Activated T-helper 1 cell treated with anti-CD3 and anti-CD28 coated beads, Interleukin-2, amount 50 U/mL, for 16 hours (primary cell): ENCODE measurements at places on chromosomes 5 and 9.

GRCh38 chr5:170372971-170373370 lies 16.2 kb downstream of the KCNMB1 start:
- no peak for DNase-seq

DNA sequence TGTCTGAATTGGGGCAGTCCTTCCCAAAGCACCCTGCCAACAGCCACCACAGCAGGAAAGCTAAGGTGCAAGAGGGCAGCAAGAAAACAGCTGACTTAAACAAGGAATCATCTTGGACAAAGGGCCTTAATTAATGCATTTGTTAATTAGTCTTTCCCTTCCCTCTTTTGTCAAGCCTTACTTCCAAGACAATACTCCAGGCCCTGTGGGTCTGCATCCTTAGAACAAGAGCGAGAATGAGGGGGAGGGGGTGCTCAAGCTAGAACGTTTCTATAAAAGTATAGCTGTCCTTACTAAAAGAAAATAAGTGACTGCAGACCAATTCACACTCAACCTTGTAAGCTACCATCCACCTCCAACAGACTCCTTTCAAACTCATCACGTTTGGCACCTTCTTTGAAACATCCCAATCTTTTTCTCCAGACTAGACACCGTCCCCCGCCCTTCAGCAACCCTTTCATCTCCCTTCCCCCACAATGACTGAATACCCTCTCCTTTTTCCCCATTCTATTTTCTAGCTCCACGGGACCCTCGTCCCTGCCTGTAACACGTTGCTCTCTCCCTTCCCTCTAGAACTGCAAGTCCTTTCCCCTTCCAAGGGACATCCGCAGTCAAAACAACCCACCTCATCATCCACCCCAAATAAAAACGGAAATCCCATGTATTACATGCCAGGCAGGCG lies 85.7 kb upstream of the RNF38 start:
- no peak for DNase-seq

DNA sequence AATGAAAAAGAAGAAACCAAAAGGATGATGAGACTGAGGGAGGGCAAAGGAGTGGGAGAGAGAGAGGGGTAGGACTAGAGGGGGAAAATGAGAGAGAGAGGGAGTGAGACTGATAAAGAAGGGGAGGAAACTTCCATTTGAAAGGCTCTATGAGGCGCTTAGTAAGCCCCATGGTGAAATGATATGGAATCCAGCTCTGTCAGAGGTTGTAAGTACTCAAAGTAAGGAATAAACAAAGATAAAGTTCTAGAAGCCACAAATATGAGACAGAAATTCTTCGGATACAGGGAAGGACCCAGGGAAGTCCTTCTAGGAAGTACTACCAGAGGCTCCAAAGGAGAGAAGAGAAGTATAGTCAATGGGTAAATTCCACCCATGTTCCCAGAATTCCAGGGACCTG lies 21.7 kb upstream of the VLDLR start:
- no peak for DNase-seq

DNA sequence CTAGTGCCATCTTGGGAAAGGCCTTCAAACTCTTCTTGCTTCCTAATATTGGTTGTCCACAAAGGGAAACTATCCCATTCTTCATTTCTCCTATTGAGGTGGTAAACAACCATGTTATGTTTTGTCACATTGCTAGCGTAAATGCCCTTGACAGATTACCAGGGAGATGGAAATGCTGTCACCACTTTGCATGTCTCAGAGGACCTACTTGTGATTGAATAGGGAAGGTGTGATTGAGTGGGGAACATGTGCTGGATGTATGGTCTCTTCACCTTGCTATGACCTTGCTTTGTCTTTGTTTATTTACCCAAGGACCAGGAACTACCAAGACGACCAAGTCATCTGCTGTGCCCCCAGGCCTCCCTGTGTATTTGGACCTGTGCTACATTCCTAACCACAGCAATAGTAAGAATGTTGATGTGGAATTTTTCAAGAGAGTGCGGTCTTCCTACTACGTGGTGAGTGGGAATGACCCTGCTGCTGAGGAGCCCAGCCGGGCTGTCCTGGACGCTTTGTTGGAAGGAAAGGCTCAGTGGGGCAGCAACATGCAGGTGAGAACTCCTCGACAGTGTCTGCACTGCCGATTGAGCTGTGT lies 96.1 kb downstream of the MAP1B start:
- DNase-seq: no peak

DNA sequence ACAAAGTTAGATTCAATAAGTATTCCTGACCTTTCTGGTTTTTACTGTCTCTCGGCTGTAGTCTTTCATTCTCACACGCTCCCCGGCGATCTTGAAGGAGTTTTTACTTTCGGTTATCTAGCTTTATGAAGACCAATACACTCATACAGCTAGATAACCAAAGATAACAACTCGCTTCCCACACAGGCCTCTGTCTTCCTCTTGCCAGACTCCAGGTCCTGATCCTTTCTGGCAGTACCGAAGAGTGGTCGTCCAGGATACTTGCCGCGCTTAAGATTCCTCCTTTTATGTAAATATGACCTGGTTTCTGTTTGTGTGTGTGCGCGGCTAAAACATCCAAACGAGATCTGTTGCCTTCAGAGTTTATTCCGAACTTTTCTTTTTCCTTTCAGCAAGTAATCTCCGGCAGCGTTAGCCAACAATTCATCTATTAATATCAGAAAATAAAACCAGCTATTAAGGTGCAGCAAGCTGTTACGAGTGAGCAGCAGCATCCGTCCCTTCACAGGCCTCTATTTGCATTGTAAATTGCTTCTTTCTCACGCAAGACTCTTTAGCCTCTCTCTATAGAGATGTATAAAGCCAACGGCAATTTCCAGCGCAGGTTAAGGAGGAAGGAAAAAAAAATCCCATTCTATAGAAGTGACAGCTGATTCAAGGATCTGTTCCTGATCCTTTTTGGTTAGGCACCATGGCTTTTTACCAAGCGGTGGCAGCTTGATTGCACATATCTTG lies 216.1 kb downstream of the MEF2C start:
- DNase-seq: no peak

DNA sequence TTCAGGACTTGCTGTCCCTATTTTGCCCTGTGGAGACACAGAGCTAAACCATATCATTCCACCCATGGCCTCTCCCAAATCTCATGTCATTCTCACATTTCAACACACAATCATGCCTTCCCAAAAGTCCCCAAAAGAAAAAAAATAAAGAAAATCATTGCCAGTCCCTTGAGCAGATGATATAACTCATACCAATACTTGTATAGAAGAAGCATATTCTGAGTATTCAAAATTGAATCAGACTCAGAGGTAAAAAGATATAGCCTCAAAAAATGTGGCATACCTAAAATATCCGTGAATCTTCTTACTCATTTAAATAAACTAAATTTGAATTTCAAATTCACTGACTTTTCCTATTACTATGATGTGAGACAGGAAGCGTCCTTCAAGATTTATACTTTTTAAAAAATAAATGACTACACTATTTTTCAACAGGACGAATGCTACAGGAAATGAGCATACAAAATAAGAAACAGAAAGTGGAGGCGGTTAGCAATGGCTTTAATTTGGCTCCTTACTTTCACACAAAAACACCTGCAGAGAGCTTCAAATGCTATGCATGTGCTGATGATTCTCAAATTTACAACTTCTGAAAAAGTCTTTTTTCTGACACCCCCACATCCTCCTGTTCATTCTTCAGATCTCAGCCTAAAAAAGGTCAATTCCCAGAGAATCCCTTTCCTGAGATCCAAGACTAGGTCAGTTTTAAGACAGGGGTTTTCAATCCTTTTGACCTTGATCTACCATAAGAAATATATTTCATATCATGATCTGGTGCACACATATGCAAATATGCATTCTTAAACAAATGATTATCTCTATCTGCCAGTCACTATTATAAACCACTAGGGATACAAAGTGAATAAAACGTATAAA lies 39.6 kb upstream of the DMXL1 start:
- no peak for DNase-seq

- no peak for DNase-seq
These were observed 220.2 kb downstream of the EFNA5 start for GRCh38 chr5:107450531-107450930.

DNA sequence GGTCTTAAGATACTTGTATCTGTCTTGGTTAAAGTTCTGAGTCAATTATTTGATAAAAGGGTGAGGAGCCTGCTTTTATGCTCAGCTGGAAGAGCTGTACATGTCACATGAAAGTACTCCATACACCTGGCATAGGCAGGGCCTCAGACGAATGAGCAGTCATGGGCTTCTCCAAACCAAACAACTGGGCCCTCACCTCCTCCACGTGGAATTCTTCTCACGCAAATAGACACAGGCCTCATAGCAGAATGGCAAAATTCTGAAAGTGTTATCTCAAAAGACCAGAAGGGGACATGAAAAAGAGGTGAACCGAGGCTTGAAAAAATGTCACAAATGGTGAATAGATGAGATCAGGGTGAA lies 48.6 kb downstream of the FAM240B start:
- no peak for DNase-seq

DNA sequence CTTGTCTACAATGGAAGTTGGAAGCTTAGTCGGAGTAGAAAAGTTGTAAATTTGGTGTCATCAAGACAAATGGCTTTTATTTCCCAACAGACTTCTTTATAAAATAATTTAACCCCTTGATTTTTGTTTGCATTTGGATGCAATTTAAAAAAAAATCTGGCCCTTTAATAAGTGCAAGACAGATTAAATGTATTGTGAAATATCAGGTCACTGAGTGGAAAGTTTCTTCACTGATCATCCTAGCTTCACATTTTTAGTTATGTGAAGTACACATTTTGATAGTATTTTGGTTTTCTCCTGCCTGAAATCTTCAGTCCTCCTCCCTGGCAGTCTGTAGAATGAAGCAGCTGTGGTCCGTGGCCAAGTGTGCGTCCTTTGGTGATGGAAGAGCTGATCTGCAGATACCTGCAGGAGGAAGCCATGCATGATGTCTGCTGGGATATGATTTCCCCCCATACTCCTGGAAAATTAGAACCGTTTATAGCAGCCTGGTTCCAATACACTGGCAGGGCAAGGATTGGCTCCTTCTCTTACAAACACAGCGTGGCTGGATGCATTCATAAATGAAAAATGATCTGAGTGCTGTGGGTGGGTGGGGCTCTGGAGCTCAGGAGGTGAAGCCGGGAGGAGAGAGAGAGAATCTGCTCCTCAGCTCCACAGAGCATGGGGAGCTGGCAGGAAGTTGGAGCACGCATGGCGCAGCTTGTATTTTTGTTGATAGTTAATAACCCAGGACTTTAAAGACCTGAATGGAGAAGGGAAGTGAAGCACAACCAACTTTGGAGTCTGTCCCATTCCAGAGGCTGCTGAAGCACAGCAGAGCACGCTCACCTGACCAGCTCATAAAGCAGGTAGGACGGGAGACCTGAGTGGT lies 238.4 kb downstream of the GOLPH3 start:
- no peak for DNase-seq

- no peak for DNase-seq
These were observed 159.4 kb upstream of the S1PR3 start for GRCh38 chr9:88831713-88832407.

DNA sequence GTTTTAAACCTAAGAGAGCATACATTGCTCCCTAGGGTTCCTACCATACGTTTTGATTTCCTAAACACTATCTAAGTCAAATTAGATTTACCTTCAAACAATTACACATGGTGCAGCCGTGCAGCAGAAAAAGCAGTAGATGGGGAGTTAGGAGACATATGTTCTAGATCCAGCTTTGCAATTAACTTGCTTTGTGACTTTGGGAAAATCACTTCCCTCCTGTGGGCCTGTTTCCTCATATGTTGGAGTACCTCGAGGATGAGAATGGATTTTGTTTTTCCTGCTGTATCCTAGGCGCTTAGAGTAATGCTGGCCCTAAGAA lies 711 bp downstream of the MRPL50 start:
- DNase-seq: no peak

GRCh38 chr9:114284316-114285060 lies 38.4 kb upstream of the ORM1 start:
- no peak for DNase-seq

GRCh38 chr5:140220032-140220697 lies 45.2 kb downstream of the CYSTM1 start:
- DNase-seq: no peak

- DNase-seq: no peak
These were observed 377.9 kb downstream of the ENC1 start for GRCh38 chr5:74262544-74263207.

DNA sequence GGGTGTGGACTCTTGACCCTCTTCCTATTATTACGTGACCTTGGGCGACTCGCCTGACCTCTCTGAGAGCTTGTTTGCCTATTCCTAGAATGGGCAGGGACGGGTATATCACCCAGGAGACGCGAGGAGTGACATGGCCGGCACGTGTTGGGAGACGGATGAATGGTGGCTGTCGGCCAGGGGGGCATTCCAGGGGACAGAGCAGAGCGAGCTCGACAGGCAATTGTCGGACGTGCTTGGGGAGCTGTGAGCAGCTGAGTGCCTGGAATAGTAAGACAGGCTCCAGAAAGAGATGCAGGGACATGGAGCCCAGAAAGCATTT lies 29.3 kb upstream of the UNC5A start:
- DNase-seq: no peak

DNA sequence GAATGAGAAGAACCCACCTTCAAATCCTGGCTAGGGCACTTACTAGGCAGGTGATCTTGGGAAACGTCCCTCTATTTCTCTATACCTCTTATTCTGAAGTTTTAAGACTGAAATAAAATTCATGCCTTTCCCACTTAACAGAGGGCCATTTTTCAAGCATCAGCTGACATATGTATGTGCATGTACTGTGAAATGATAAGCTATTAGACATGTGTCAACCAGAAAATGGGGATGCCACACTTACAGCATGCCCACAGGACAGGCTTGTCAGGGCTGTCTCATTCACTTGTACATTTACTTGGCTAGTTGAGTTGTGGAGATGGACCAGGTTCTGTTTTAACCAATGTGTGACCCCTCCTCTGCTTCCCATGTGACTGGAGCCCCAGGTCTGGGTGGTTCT lies 78.5 kb downstream of the C9orf152 start:
- DNase-seq: no peak

- no peak for DNase-seq
These were observed 115.5 kb upstream of the STARD4 start for GRCh38 chr5:111627862-111628261.

GRCh38 chr9:99353408-99353807 lies 131.3 kb downstream of the SEC61B start:
- DNase-seq: no peak

DNA sequence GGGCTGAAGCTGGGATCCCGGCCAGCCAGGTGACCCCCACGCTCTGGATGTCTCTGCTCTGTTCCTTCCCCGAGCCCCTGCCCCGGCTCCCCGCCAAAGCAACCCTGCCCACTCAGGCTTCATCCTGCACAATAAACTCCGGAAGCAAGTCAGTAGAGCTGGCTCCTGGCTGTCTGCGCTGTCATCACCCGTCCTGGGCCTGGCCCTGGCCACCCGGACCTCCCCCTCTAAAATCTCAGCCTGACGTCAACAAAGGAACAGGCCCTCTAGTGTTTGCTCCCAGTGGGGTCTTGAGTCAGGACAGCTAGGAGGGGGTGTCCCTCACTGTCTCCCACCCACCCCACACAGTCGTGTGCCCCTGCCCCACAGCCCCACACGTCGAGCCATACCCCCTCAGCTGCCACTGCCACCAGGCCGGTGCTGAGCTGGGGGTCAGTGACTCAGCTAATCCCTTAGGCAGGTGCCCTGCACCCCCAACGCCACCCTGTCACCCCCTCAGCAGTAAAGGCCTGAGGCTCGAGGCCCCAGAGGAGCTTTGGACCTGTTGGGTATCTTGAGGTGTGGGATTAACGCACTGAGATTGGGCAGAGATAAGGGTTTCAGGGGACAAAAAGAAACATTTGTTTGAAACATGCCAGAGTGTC lies 1.1 kb upstream of the LCNL1 start:
- DNase-seq: no peak
